Right ventricle myocardium inferior (tissue), 1 donor: ENCODE measurements at places on chromosomes 3 and 15.

GRCh38 chr15:100716456-100717085 is 114.2 kb downstream of the ASB7 start:
- no peak for DNase-seq

GRCh38 chr15:76865548-76865991 is 39.6 kb downstream of the SCAPER start:
- no peak for DNase-seq

DNA sequence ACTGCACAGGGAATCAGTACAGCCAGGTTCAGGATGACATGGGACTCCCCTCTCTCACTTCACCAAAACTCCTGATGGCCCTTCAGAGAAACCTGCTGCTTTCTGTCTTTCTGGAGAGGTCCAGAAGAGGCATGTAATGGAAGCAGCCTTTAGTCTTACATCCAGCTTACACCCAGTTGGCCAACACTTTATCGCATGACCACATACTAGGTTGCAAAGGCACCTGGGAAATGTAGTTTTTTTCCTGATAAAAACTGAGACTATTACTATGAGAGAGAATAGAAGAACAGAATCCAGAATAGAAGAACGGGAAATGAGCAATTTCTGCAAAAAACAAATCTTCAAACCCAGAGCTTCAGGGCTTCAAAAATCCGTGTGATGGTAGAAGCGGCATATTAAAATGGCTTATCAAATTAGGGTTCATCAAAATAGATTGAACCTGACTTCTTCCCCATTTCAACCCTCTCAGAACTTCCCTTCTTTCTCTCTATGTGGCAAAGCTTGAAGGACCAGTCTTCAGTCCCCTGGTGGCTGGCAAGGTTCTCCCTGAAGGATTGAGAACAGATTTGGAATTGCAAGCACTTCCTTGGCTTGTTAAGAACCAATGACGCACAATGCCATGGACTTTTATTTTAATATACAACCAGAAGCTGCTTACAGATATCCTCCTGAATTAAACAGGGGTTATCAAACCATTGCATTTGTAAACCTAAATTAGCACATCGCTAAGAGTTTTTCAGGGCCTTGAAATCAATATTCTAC is 34.4 kb downstream of the CORO2B start:
- no peak for DNase-seq

GRCh38 chr3:157581371-157581770 is 78.2 kb upstream of the VEPH1 start:
- no peak for DNase-seq
